ENCODE measurements at places on chromosomes 2 and 18.

DNA sequence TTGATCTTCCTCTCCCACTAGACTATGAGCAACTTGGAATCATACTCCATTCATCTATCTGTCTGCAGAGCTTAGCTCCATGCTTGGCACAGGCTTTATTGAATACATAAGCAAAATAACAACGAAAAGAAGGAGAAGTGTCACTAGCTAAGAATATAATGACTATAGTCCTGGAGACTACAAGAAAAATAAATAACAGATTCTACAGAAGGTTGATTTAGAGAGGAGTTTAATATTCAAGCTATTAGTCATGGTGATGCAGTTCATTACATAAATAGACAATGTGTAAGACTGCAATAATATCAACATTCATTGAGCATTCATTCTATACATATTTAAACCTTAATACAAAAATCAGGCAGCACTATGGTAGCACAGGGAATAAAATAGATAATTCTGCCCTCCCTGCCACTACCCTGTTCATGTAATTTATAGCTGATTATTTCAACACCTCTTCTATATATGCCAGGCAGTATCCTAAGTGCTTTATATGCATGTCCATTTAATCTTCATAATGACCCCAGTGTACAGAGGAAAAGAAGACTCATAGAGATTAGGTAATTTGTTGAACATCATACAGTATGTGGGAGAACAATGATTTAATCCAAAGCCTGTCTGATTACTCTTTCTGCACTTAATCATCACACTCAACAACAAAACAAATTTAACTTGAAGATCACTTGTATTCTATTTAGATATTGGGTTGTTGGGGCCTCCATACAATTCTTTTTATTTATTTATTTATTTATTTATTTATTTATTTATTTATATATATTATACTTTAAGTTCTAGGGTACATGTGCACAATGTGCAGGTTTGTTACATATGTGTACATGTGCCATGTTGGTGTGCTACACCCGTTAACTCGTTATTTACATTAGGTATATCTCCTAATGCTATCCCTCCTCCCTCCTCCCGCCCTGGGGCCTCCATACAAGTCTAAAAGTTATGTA, 165.3 kb downstream of the RNF152 start:
- no peak for DNase-seq

DNA sequence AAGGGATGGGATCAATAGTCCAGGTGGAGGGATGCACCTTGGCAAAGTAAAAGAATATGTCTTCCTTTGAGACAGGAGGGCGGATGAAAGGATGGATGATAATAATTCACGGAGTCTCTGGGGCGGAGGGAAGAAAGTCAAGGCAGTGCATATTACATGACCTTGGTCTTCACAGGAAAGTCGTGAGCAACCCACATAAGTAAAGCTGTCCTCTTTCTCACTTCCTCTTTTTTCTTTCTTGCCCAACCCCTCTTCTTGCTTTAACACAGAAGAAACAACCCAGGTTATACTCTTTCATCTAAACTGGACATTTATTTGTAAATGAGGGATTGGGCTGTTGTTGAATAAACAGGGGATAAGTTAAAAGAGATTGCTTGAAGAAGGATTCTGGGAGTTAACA, 168.7 kb upstream of the SKOR2 start:
- DNase-seq = no peak

- DNase-seq = no peak
Measured at GRCh38 chr2:168231609-168232241, 15.7 kb downstream of the STK39 start.

GRCh38 chr18:35732636-35733035, 151.1 kb downstream of the GALNT1 start:
- no peak for DNase-seq

DNA sequence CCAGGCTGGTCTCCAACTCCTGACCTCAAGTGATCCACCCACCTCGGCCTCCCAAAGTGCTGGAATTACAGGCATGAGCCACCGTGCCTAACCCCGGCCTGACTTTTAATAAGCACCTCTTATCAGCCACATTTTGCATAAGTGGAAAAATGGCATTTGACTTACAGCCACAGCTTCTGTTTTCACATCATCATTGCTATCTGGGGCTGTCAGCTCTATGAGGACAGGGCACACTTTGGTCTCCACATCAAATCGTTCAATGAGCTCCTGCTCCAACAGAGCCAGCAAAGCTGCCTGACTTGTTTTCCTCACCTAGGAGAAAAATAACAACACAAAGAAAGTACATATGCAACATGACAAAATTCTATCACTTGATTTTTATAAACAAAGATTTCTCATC, 26.4 kb downstream of the PPP4R1 start:
- no peak for DNase-seq

DNA sequence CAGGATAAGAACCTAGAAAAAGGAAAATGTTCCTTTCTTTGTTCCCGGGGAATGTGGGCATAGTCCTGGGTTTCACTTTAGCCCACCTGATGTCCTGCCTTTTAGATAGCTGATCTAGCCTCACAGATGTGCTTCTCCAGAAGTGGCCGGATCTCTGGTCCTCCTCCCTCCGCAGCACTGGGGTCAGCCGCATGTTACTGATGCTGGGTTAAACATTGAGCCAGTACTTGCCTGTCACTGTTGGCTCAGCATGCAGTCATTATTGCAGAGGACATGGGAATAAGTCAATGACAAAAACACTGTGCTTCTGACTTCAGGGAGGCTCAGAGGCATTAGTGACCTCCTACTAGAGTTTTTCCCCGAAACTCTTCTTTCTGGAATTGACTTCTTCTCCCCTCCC, 27.6 kb downstream of the NCK2 start:
- DNase-seq = no peak

GRCh38 chr2:236157815-236158498, 10.2 kb downstream of the GBX2 start:
- DNase-seq = no peak

DNA sequence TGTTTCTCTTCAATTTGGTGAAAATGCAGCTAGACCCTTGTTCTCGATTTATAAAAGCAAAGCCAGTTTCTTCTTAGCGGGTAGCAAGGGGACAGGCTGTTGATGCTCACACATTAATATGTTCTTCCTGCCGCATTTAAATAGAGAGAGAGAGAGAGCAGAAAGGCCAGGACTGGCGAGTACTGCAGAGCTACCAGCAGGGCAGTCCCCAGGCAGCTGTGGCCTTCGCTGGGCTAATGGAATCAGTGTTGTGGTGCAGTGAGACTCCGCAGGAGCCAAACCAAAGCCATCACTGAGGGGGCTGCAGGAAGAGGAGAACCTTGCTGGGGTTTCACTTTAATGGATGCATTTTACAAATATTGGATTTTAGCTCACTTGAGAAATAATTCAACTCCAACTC, 223.6 kb downstream of the ACTR3 start:
- no peak for DNase-seq

- DNase-seq = no peak
Measured at GRCh38 chr2:30398084-30398873, 48.8 kb upstream of the LCLAT1 start.

DNA sequence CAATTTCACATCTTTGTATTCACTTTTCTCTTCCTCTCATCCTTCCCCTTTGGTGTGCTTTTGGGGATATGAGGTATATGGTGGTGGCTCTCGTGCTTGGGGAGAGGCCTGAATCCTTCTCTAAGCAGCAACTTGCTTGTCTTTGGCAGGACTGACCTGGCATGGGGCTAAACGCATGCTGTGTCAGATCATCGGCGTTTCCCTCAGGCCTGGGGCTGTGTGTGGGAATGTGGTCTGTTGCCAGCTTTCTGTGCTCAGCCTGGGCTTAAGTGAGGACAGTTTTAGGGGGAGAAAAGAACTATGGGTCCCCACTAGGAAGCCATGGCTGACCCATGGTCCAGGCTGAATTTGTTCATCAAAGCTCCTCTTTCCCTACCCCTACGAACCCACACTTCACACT, 60.7 kb downstream of the TET3 start:
- no peak for DNase-seq

DNA sequence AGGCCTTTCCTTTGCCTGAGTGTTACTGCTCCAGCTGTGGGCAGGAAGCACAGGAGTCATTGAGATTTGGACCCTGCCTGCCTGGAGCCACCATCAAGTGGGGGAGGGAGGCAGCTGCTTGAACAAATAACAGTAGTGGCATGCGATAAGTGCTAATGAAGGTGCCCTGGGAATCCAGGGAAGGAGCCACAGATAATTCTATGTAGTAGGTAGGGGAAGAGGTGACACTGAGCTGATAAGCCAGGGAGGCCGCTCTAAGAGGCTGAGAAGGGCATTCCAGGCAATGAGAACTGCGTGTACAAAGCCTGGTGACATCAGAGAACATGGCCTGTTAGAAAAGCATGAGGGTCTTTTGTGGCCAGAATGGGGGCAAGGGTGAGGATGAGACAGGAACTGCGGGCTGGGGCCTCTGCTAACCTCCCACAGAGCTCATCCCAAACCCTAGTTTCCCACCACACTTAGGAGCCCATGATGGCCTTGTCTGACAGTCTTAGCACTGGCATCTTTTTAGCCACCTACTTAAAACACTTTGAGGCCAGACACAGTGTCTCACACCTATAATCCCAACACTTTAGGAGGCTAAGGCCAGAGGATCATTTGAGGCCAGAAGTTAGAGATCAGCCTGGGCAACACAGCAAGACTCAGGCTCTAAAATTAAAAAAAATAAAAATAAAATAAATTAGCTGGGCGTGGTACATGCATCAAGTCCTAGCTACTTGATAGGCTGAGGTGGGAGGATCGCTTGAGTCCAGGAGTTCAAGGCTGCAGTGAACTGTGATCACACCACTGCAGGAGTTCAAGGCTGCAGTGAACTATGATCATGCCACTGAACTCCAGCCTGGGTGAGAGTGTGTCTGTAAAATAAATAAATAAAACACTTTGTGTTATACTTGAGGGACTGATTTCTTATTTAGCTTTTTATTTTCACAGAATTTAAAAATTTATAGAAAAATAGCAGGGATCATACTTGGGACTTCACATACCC, 58.9 kb downstream of the TET3 start:
- DNase-seq = no peak

DNA sequence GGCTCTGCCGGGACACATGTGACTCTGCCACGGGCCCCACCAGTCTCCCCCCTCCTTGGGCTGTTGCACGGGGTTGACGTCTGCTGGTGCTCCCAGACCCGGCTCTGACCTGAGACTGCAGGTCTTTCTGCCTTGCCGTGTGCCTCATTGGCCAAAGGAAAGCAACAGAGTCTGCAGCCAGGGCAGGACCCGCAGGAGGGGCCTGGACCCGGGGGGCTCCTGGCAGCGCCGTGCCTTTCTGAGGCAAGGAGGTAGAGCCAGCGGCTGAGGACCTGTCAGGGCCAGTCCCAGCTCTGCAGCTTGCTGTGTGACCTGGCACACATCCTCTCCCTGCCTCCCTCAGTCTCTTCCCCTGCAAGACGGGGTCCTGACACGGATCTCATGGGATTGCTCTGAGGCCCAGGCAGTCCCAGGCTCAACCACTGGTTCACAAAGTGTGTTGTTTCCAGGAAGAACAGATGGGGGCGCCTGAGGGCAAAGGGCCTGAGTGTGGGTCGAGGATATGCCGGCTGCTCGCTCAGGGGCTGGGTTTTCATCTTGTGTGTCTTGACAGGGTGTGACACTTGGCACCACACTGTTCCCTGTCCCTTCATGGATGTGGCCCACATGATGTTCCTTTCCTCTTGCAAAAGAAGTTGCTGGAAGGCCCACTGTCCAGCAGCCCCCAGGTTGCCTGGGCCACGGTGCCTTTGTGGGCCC, 9.0 kb downstream of the CAPN10 start:
- peak; percentile 31 for DNase-seq

- no peak for DNase-seq
Measured at GRCh38 chr2:29583548-29584156, 337.7 kb downstream of the ALK start.

- DNase-seq = peak; percentile 56
Measured at GRCh38 chr2:230160112-230160660, 59.6 kb downstream of the SP110 start.

- DNase-seq = no peak
Measured at GRCh38 chr2:177030451-177031105, 182.0 kb upstream of the HNRNPA3 start.

- DNase-seq = no peak
Measured at GRCh38 chr18:76979111-76979751, 153.4 kb downstream of the MBP start.

GRCh38 chr2:128623776-128624761, 305.4 kb upstream of the HS6ST1 start:
- DNase-seq = no peak

GRCh38 chr2:233855345-233855744, 1.0 kb upstream of the HJURP start:
- no peak for DNase-seq

GRCh38 chr2:188051706-188052105, 240.0 kb upstream of the GULP1 start:
- no peak for DNase-seq

GRCh38 chr2:224287531-224287930, 114.4 kb downstream of the FAM124B start:
- DNase-seq = no peak

DNA sequence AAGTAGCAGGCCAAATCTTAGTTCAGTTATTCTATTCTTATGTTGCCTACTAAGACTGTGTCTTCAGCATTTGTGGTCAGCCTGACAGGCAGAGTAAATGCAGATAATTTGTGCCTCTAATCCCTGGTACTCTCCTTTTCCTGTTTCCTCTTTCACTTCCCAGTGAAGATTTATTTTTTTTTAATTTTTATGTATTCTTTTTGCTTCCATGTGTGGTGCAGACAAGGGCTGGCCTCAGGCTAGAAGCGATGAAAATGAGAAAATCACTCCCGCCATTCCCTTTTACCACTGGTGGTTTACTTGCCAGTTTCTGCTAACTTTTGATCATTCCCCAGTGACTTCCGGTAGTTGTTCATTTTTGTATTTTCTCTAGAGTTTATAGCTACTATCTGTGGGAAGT, 30.9 kb downstream of the DSEL start:
- DNase-seq = no peak

GRCh38 chr18:35267161-35267651, 22.8 kb downstream of the ZSCAN30 start:
- DNase-seq = peak; percentile 56

- no peak for DNase-seq
Measured at GRCh38 chr18:28588884-28589549, 412.1 kb upstream of the CDH2 start.

- DNase-seq = no peak
Measured at GRCh38 chr18:79259218-79259617, 136.5 kb upstream of the NFATC1 start.

DNA sequence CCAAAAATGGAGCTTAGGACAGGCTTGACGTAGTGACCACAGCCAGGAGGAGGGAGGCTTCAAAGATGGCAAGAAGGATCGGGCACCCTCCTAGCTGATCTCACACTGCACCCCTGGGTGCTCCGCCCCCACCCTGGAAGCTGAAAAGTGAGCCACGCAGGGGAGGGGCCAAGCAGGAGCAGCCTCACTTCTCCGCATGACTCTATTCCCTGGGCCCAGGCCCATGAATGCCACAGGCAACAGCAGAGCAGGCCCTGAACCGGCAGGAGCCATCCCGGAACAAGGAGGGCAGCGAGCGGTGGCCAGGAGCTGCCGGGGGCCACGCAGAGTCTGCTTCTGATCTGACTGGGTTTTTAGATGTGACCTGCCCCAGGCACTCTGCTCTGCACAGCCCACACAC, 30.0 kb downstream of the BIN1 start:
- DNase-seq = no peak
